ENCODE measurements at places on chromosomes 12 and 14.

DNA sequence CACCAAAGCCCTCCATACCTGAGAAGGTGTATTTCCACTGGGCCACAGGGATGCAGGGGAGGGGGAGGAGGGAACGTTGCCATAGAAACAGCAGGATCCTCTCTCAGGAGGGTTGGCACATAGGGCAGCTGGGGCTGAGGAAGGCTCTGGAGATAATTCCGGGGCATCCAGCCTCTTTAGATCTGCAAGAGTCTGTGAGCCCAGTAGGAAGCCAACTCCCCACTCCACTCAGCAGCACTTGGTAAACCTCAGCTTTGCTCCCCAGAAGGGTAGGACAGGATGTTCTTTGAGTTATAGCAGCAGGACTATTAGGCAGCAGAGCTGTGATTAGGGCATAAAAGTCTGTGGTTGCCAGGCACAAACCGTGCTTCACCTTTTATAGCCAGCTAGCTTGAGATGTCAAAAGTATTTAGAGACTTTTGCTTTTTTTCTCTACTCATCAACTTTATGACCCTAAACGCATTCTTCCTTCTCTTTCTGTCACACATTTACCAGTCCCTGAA, 7.8 kb upstream of the PLEKHG3 start:
- H3K27ac ChIP-seq, result no peak overlapping the region
- peaks cover 9% of the 10 kb centered on the region for H3K4me1 ChIP-seq
- no peaks in the 10 kb centered on the region for H3K27me3 ChIP-seq
- no peak for DNase-seq
- H3K4me3 ChIP-seq, result no peak overlapping the region

DNA sequence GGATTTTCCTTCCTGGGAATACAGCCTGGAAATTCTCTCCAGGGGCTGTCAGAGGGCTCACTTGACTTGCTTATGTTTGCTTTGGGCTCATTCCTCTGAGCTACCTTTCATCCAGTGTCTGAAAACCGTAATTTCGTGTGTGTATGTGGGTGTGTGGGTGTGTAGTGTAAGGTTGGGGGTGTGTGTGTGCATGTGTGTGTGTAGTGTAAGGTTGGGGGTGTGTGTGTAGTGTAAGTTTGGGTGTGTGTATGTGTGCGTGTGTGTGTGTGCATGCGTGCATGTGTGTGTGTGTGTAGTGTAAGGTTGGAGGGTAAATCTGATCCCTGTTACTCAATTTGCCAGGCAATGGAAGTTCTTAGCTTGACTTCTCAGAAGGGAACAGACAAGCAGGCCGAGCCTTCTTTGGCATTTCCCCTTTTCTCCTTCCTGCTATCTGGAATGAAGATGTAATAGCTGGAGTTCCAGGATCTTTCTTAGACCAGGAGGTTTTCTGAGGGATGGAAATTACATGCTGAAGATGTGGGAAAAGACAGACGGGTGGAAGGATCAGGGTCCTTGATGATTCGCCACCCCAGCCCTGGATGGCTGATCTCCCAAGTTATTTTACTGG, 15.5 kb upstream of the BEGAIN start:
- no peak overlapping the region for H3K27ac ChIP-seq
- no peak overlapping the region for H3K4me3 ChIP-seq
- DNase-seq, result no peak
- no peaks in the 10 kb centered on the region for H3K4me1 ChIP-seq

DNA sequence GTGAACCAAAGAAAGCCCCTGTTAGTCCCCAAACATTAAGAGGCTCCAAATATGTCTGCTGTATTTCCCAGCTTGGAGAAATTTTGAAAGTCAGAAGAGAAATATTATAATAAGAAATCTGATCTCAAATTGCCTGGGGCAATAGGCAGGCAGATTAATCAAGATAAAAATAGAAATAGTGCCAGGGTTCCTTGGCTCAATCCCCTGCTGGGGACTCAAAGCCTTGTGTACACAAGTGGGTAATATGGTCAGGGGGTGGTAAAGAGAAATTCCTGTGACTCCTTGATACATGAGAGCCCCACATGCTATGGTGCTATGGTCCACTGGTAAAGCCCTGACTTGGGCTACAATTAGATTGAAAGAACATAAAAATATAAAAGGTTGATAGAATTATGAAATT, 41.3 kb upstream of the ARID2 start:
- H3K4me3 ChIP-seq, result no peak overlapping the region
- H3K27ac ChIP-seq, result no peak overlapping the region
- no peaks in the 10 kb centered on the region for H3K4me1 ChIP-seq
- no peak for DNase-seq
- no peaks in the 10 kb centered on the region for H3K36me3 ChIP-seq
- no peaks in the 10 kb centered on the region for H3K27me3 ChIP-seq

DNA sequence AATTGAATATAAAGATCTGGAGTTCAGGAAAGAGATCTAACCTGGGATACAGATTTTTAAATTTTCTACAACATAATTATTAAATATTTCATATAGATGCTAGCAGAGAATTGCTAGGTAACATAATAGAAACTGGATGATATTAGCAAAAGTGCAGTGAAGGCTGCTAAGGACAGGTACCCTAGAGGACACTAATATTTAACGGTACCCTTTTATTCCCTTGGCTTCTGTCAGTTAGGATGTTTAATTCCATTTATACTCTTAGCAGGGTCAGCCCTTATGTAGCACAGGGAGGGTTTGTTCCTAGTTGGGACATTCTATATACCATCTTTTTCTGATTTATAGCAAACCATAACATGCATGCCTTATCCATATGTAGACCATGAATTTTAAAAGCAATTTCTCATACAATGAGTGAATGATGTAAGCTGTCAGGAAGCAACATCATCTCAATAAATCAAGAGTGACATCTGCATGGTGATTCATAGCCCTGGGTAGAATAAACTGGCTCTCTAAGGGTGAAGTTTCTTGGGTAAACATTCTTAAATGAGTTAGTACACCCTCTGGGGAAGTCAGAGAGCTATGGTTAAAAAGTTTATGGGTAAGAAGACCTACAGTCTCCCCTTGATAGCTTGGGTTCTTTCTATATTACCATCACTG, 404.4 kb upstream of the MGAT4C start:
- no peak overlapping the region for H3K27ac ChIP-seq
- no peaks in the 10 kb centered on the region for H3K27me3 ChIP-seq
- DNase-seq, result no peak

- DNase-seq, result peak; percentile 32
- H3K4me3 ChIP-seq, result no peak overlapping the region
- no peaks in the 10 kb centered on the region for H3K36me3 ChIP-seq
- H3K27me3 ChIP-seq, result peaks cover 7% of the 10 kb centered on the region
These were observed 289.1 kb upstream of the RTL1 start for GRCh38 chr14:101192661-101193000.

GRCh38 chr14:54808326-54809161, 94.1 kb downstream of the GCH1 start:
- DNase-seq, result no peak
- no peaks in the 10 kb centered on the region for H3K36me3 ChIP-seq
- peaks cover 15% of the 10 kb centered on the region for H3K4me1 ChIP-seq
- H3K27me3 ChIP-seq, result no peaks in the 10 kb centered on the region
- H3K4me3 ChIP-seq, result no peak overlapping the region

- no peak overlapping the region for H3K4me3 ChIP-seq
- H3K36me3 ChIP-seq, result no peaks in the 10 kb centered on the region
- no peak for DNase-seq
These were observed 3.7 kb downstream of the ARHGDIB start for GRCh38 chr12:14957551-14958168.

- no peak overlapping the region for H3K27ac ChIP-seq
- no peak overlapping the region for H3K4me3 ChIP-seq
- H3K4me1 ChIP-seq, result no peaks in the 10 kb centered on the region
- H3K27me3 ChIP-seq, result no peaks in the 10 kb centered on the region
- peaks cover 4% of the 10 kb centered on the region for H3K36me3 ChIP-seq
- no peak for DNase-seq
These were observed 8.9 kb downstream of the APAF1 start for GRCh38 chr12:98653866-98654493.

GRCh38 chr12:79409562-79409961, 281.2 kb downstream of the PAWR start:
- H3K27ac ChIP-seq, result peak overlapping the region; percentile 46
- no peak for DNase-seq
- H3K27me3 ChIP-seq, result no peaks in the 10 kb centered on the region
- H3K36me3 ChIP-seq, result no peaks in the 10 kb centered on the region
- H3K4me3 ChIP-seq, result no peak overlapping the region

- H3K27ac ChIP-seq, result no peak overlapping the region
- no peaks in the 10 kb centered on the region for H3K36me3 ChIP-seq
- peak; percentile 66 for DNase-seq
- H3K4me1 ChIP-seq, result peaks cover 5% of the 10 kb centered on the region
- no peak overlapping the region for H3K4me3 ChIP-seq
These were observed 56.1 kb upstream of the FUT8 start for GRCh38 chr14:65356327-65356836.
